ENCODE measurements at places on chromosomes 7 and 10.
A peak's percentile ranks its signal among the peaks of the same experiment; 100 is the strongest.

DNA sequence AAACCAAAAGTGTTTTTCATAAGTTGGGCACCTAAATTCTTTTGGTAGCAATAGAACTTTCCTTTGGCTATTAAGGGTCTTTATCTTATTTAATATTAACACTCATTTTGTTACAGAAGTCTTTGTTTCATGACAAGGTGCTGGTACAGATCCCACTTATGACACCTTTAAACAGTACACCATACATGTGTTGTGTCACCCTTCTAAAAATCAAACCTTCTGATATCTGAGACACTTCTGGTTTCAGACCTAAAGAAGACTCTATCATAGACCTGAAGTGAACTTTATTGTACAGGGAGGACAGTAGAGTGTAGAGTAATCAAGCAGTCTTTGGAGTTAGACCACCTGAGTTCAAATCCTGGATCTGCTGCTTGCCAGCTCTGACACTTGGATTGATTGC lies 5.8 kb upstream of the USP6NL start:
- no peak for DNase-seq

DNA sequence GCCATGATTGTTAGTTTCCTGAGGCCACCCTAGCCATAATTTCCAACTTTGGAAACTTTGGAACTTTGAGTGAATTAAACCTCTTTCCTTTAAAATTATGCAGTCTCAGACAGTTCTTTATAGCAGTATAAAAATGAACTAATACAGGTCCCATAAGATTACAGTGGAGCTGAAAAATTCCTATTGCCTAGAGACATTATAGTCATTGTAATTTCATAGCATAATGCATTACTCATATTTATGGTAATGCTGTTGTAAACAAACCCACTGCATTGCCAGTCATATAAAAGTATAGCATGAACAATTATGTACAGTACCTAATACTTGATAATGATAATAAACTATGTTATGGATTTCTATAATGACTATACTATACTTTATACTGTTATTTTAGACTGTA lies 88.0 kb upstream of the TMEM229A start:
- no peak for DNase-seq

GRCh38 chr7:112257073-112257472 lies 50.6 kb downstream of the ZNF277 start:
- no peak for DNase-seq

GRCh38 chr10:72009425-72010081 lies 45.4 kb downstream of the CHST3 start:
- DNase-seq, result no peak

DNA sequence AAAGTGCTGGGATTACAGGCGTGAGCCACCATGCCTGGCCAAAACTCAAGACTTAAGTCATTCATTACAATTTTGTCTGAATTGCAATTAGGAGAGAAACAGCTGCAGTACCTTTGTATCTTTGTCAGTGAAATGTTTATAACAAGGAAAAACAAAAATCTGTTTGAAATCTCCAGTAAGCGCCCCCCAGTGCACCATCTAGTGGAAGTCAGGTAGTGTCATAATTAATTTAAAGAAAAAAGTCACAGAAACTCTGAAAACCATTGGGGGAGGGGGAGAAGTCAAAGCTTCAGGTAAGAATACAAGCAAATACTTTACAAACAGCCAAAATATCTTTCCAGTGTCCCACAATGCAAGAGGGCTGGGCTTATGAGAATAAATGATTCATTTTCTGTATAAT lies 2.8 kb downstream of the MPP7 start:
- peak; percentile 13 for DNase-seq

- peak; percentile 13 for DNase-seq
Observed at GRCh38 chr10:96334616-96335526, 23.9 kb downstream of the OPALIN start.

GRCh38 chr7:95394370-95394769 lies 1.8 kb downstream of the PON3 start:
- no peak for DNase-seq

DNA sequence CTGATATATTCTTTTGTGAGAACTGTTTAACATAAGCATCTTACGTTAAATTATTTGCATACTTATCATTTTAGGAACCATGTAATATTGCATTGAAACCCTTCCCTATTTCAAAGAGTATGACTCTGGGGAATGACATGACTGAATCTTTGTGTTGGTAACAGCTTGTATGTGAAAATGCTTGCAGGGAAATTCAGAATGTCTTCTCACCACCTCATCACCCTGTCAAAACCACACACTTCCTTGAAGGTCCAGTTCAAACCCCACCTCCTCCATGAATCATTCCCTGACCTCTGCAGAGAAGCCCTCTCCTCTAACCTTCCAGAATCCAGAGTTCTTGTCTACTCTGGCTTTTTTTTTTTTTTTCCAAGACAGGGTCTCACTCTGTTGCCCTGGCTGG lies 26.3 kb upstream of the NKX2-3 start:
- no peak for DNase-seq

- DNase-seq, result no peak
Observed at GRCh38 chr7:74514131-74514591, 60.5 kb downstream of the GTF2IRD1 start.

Data from activated T-cell treated with anti-CD3 and anti-CD28 coated beads, Interleukin-2, amount 50 U/mL, for 72 hours (primary cell).